Umbilical cord (tissue), 2 donors: ENCODE measurements at places on chromosomes 11 and 22.

DNA sequence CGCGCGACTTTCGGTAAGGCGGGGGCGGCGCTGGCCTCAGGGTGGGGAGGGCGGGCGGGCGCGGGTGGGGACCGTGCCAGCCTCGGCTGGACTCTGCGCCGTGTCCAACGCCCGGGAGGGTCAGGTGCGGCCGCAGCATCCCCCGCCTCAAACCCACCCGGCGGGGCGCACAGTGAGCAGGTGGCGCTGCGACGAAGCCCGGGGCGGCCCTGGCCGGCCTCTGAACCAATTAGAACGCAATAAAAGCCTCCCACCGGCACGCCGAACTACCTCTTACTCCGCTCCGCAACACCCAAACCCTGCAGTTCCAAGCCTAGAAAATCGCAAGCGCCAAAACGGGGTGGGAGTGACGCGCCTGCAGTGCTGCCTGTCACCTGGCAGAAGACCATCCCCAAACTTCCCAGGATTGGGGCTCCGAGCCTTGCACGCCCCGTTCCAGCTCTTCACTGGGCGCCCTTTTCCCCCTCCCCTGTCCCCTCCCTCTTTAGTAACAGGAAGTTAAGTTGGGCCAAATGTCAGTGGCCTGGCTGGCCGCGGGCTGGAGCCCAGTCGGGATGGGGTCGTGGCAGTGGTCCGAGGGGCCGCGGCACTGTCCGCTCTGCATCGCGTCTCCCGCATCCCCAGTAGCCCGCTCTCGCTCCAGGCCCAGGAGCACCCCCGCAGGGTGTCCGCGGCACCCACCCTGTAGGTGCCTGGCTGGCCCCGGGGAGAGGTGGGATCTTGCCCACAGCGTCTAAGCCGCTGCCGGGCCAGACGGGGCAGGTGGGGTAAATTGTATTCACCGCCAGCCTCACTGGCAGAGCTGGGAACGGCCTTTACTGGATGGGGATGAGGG, 541 bp downstream of the MICAL2 start:
- no peak for DNase-seq

DNA sequence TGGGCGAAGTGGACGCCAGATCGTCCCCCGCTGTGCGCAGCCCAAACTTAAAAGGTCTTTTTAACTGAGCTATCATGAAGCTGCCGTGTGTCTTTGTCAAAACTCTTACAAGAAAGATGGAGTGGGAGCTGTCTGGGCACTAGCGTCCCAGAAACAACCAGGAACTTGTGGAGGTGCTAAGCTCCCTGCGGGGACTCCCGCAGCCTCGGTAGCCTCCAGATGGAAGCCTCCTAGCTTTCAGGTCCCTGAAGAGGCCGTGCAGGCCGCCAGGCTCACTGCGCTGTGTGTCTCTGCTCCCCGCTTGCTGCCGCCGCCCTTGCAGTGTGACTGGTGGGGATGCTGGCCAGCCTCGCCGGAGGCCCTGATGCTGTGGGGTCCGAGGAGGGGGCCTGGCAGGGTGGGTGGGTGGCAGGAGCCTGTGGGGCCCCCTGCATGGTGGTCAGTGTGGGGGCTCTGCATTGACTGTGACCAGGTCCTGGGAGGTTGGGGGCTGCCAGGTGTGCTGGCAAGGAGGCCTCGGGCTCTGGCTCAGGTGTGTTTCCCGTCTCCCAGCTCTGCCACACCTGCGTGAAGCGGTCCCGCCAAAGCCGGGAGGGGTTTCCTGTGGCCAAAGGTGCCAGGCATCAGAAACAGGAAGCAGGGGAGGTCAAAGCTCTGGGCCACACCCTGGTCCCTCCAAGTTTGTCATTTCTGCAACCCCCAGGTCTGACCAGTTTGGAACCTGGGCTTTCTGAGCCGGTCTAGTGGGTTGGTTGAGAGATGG, 1.2 kb downstream of the TRABD start:
- no peak for DNase-seq

DNA sequence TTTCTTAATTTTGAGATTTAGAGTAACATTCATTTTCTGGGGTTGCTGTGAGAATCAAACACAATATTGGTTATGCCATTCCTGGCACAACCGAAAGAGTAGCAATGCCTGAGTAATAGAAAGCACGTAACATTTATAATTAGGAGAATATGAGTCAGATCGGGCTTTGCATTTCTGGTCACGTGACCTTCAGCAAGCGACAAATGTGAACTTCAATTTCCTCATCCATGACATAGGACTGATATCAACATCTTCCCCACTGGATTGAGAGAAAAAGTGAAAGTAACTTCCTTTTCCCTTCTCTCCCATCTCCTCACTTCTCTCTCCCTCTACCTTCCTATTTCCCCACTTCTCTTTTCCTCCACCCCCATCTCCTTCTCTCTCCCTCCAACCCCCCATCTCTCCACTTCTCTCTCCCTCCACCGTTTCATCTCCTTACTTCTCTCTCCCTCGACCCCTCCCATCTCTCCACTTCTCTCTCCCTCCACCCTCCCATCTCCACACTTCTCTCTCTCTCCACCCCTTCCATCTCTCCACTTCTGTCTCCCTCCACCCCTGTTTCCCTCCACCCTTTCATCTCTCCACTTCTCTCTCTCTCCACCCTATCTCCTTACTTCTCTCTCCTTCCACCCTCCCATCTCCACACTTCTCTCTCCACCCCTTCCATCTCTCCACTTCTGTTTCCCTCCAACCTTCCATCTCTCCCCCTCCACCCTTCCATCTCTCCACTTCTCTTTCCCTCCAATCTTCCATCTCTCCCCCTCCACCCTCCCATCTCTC, 33.5 kb upstream of the CAT start:
- DNase-seq, result no peak

DNA sequence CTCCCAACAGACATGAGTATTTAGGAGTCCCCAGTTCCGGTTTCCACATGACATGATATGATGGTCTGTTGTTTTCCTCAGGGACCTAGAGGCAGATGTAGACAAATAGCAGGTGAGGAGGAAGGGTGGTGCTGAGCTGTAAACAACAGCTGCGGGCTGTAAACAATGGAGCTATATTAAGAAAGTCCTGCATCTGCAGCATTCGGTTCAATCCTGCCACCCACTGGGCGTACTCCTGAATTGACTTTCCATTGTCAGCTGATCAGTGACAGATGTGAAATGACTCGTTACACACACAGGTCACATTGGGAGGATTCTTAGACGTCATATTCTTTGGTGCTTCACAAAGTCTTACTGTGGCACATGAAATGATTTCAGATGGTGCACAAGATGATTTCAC, 26.8 kb upstream of the RAG1 start:
- DNase-seq, result no peak

DNA sequence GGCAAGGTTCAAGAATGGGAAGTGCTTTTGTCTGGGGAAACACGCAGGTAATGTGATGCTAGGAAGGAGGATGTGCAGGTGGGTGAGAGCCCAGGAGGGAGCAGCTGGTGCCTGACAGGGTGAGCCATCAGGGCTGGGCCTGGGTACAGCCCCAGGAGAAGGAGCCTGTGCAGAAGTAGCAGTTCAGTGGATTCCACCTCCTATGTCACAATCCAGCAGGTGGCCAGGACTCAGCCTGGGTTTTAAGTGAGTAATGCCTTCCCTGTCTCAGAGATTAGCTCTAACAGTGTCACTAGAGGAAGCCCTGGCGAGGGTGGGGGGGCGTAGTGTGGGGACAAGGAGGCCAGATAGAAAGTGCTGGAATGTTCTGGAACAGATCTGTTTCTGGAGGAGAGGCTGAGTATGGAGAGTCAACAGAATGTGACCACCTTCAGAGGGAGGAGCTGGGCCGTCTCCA, 8.1 kb downstream of the RIC8A start:
- DNase-seq, result no peak
